ENCODE measurements at places on chromosomes 6 and 20.

- no peak for DNase-seq
Observed at GRCh38 chr6:167995302-167995701, 2.2 kb upstream of the KIF25 start.

GRCh38 chr6:24879351-24879750 is 56.4 kb downstream of the RIPOR2 start:
- DNase-seq, result no peak

DNA sequence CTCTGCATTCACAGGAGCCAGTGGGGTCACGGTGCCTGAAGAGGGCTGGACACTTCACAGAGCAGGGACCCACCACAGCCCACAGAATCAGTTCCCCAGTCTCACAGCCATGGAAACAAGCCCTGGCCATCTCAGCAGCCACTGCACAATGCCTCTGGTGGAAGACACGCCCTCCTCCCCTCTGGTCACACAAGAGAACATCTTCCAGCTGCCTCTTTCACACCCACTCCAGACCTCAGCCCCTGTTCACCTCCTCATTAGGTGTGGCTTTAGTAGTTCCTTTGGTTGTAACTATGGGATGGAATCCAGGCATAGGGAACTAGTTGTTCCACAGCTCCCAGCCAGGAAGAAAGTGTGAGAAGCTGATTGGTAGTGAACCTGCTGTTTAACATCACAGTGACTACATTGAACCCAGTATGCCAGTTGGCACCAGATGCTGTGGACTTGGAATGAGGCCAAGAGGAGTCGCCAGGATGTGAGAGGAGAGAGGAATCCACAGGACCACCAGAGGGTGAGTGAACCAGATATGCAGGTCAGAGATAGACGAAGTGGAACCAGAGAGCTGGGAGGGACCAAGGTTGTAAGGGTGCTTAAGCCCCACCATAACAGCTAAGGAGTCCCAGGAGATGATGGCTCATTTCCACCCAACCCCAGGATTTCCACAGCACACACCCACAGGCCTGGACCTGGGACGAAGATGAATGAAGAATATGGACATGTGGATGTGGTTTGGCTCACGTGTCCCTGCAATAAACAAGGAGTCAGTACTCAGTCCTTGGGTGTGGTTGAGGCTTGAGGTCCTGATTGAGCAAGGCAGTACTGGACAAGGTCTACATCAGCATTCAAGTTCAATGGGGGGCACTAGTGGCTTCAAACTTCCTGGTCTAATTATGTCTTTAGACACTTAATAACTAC is 8.8 kb upstream of the BTN3A3 start:
- DNase-seq, result no peak

DNA sequence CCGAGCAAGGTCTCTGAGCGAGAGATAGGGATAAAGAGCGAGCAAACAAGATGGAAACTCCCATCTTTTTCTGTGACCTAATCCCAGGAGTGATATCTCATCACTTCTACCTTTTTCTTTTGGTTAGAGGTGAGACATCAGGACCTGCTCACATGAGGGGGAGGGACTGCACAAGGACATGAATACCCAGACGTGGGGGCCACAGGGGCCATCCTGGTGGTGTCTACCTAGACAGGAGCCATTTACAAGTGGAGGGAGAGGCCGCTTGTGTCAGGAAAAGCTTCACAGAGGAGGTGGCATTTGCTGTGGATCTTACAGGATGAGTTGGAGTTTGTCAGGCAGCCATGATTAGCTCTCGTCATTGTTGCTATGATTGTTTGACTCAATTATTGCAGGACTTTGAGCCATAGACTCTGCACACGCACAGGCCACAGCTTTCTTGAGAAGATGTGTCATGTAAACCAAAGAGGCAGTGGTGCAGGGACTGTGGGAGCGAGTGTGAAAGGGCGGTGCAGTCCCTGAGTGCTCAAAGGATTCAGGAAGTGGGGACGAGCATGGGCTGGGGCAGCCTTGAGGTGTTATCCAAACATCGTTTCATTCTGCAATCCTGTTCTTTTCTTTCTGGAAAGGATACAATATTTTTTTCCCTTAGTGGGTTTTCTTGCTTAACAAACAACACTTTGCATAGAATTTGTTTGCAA is 7.7 kb downstream of the NPEPL1 start:
- no peak for DNase-seq

DNA sequence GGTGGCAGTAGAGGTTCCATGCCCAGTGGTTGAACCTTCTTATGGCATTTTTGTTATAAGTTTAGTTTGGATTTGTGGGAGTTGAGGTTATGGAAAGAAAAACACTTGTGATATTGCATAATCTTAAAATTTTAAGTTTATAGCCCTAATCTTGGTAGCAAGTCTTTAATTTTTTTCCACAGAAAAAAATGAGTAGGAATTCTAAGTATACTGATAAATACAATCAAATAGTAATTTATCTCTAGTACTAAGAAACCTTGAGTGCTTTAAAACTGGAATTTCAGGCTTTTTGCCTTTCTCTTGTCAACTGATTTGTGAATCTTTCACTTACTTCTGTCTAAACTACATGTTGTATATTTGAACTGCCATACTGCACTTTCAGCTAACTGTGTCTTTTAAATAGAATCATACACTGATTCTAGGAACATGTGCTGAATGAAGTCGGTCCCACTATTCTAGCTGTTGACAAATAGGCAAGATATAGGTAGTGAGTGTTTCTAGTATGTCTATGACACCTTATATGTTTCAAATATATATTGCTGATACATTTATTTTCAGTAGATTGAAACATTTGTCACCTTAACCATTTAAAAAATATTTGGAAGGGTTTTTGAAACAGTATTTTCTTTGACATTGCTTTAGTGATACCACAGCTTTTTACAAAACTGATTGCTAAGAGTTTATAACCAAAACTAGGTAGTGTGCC is 2.4 kb downstream of the PARD6B start:
- no peak for DNase-seq

DNA sequence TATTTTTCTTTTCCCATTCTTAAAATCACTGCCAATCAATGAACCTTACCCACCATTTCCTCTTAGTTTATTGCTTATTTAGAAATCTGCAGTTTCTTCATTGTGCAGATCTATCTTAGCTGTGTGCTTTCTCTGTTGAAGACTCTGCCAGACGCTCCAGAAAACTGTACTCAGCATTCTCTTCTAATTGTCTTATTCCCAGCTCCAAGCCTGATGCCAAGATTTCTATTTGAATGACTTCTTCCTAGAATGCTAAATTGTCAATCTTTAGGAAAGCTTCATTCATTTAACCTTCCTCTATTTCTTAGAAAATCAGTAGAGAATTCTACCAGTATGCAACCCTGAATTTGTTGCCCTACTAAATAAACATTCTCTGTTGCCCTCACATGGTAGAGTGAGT is 308.9 kb downstream of the KHDRBS2 start:
- no peak for DNase-seq

DNA sequence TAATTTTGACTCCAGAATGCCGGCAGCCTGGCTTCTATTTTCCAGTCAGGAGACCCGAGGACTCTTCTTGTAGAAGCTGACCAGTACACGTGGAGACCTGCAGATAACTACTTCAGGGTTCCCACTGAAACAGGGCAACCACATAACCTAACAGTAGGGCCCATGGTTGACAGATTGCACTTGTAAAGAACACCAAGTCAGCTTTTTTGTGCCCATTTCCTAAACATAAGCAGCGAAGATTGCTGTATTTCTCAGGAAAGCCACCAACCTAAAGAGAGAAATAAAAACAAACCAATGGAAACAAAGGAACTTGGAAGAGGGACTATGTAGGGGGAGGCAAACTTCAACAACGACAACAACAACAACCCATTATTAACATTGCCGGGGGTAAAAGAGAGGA is 50.1 kb upstream of the EDN3 start:
- no peak for DNase-seq

- no peak for DNase-seq
Observed at GRCh38 chr6:155054491-155055250, 59.6 kb downstream of the TIAM2 start.

GRCh38 chr20:7180256-7181045 is 413.0 kb downstream of the BMP2 start:
- no peak for DNase-seq

- no peak for DNase-seq
Observed at GRCh38 chr6:16704401-16705045, 56.7 kb downstream of the ATXN1 start.

DNA sequence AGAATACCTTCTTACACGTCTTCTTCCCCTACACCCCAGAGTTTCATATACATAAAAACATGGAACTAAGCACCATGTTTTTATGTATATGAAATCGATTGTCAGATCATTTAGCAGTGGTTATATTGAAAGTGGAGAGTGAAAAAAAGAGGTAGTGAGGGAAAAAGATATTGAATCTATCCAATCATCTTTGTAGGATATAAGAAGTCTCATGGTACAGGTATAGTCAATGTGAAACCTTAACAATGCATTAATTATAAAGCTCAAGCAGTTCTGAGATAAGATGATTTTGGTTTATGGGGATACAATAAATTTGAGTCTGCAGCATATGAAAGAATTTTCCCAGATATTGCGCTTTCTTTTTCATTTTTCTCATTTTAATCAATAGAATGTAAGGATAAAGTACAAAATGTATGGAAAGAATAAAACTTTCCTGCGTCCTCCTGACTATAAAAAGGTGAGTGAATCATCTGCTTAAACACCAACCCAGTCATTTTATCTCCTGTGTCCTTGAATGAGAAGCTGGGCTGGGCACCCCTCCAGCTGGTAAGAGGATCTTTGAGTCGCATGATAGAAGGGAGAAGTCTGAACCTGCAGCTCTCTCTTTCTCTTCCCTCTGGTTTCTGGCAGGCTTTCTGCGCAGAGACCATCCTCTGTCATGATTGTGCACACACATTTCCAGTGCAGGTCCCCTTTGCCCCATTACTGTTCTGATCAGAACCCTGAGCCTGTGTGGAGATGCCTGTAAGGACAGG is 28.1 kb upstream of the AKIRIN2 start:
- DNase-seq, result peak; percentile 10

DNA sequence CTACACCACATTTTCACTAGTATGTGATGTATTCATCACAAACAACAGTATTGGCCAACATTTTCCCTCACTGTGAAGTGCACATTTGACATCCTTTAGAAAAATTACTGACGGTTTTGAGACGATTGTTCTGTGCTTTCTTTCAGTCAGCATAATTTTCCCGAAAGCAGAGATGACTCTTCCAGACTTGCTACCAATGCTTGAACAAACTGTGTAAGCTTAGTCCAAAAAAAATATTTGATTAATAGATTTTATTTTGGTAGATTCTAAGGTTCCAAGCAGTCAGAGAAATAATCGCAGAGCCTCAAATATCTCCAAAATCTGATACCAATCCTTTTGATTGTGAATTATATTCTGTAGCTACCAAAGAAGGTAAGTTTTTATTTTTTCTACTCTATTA is 151.1 kb upstream of the ESR1 start:
- no peak for DNase-seq

- DNase-seq, result no peak
Observed at GRCh38 chr6:110363748-110364147, 5.6 kb upstream of the METTL24 start.

- DNase-seq, result no peak
Observed at GRCh38 chr20:15900443-15900842, 672.8 kb downstream of the KIF16B start.

GRCh38 chr6:42715871-42716270 is 6.5 kb downstream of the PRPH2 start:
- no peak for DNase-seq

GRCh38 chr20:53934421-53935343 is 135.7 kb downstream of the BCAS1 start:
- no peak for DNase-seq

Data from T1000 (cell line).